Natural killer cell (primary cell): ENCODE measurements at places on chromosomes 11 and 22. TPM values are rescaled to one million over a fixed set of nuclear protein-coding genes. Genes with fewer than 3 reads are reported as not detected.

GRCh38 chr11:70675697-70676374, 277.5 kb downstream of the CTTN start:
- no peak overlapping the region for H3K27ac ChIP-seq
- no peaks in the 10 kb centered on the region for H3K36me3 ChIP-seq
- H3K4me3 ChIP-seq: no peak overlapping the region
- H3K27me3 ChIP-seq: no peaks in the 10 kb centered on the region

GRCh38 chr22:43151251-43152002, at the start of gene TSPO:
TSS of gene TSPO (plus strand) at chr22:43151559. CDS start at chr22:43159239, 7,680 bp downstream.
- H3K4me1 ChIP-seq: peaks cover 67% of the 10 kb centered on the region
- H3K4me3 ChIP-seq: peak within 1 kb of the TSS; percentile 76
- H3K27me3 ChIP-seq: no peaks in the 10 kb centered on the region

GRCh38 chr11:57899378-57899777, 124.3 kb upstream of the OR9Q1 start:
- no peak overlapping the region for H3K4me3 ChIP-seq
- H3K27ac ChIP-seq: no peak overlapping the region
- H3K36me3 ChIP-seq: no peaks in the 10 kb centered on the region
- H3K4me1 ChIP-seq: no peaks in the 10 kb centered on the region
- no peaks in the 10 kb centered on the region for H3K27me3 ChIP-seq
- DNase-seq: no peak

DNA sequence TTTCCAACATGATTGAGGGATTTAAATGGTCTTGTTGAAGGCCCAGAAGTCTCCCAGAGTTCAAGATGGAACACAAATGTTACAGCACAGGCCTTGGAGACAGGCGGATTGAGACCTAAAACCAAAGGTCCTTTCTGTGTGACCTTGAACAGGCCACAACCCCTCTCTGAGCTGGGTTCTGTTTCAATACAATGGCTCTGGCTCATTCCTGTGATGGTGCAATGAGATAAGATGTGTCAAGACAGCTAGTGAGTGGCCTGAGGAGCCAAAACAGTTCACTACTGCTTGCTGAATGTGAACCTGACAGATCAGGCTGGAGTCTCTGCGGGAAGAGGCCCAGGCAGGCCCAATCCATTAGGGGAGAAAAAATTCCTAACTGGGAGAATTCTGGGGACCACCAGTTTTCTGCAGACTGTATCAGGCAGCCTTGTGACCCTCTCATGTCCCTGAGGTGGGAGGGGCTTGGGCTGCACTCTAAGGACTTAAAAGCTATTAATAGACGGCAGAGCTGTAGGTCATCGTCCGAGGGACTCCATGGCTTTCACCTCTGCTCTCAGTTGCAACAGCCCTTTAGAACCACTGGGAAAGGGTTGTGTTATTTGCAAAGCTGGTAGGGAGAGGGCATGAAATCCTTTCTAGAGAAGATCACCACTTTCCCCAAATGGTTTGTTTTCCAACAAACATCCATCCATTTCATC, 126.1 kb upstream of the TEAD1 start:
- H3K27ac ChIP-seq: no peak overlapping the region
- H3K36me3 ChIP-seq: no peaks in the 10 kb centered on the region
- H3K4me3 ChIP-seq: no peak overlapping the region
- no peak for DNase-seq
- H3K4me1 ChIP-seq: no peaks in the 10 kb centered on the region

DNA sequence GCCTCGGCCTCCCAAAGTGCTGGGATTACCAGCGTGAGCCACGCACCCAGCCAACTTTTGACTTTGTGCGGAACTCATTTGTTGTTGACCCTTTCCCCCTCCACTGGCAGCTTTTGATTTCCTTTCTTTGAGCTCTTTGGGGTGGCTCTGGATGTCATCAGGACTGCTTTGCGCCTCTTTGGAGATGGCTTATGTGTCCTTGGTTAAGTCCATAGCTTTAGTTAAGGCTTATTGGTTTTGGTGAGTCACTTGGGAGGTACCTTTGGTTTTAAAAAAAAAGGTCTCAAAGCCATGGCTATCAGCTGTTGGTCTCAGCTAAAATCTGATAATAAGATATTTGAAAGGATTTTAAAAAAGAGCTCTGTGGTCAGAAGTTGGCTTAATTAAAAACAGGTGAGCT, 5.1 kb upstream of the ARSA start:
- no peak overlapping the region for H3K27ac ChIP-seq
- H3K36me3 ChIP-seq: no peaks in the 10 kb centered on the region

- no peak overlapping the region for H3K4me3 ChIP-seq
- DNase-seq: no peak
- no peaks in the 10 kb centered on the region for H3K36me3 ChIP-seq
- H3K27ac ChIP-seq: no peak overlapping the region
These were observed 144.4 kb downstream of the NCAM1 start for GRCh38 chr11:113105592-113105991.

- no peaks in the 10 kb centered on the region for H3K36me3 ChIP-seq
- H3K4me1 ChIP-seq: no peaks in the 10 kb centered on the region
- H3K27me3 ChIP-seq: no peaks in the 10 kb centered on the region
These were observed 193.0 kb upstream of the E2F8 start for GRCh38 chr11:19433791-19434190.

The UCP3 gene
- total RNA-seq: 8.5 TPM

The PAX6 gene
- not detected for total RNA-seq

The SLC16A8 gene
- not detected for total RNA-seq

The MS4A8 gene
- not detected for total RNA-seq

The TAF10 gene
- total RNA-seq: 191 TPM
